ENCODE measurements at places on chromosomes 2 and 18.
A peak's percentile ranks its signal among the peaks of the same experiment; 100 is the strongest.

GRCh38 chr18:50862401-50862800 is 16.5 kb upstream of the ME2 start:
- no peak for DNase-seq

DNA sequence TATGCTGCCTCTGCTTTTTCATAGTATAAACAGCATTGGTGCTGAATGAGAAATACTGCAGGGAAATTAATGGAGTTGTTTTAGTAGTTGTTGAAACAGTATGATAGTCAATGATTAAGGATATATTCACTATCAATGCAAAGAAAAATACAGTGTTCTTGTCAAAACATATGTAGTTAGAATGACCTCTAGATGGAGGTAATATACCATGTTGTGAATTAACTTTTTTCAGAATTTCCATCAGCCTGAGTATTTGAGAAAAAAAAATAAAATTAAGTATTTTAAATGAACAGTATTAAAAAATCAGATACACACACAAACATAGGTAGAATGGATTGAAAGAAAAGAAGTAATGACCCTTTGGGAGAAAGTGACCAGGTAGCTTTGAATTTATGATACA is 59.5 kb downstream of the RMDN2 start:
- DNase-seq = no peak

GRCh38 chr18:24168496-24168895 is 29.6 kb downstream of the CABYR start:
- no peak for DNase-seq

DNA sequence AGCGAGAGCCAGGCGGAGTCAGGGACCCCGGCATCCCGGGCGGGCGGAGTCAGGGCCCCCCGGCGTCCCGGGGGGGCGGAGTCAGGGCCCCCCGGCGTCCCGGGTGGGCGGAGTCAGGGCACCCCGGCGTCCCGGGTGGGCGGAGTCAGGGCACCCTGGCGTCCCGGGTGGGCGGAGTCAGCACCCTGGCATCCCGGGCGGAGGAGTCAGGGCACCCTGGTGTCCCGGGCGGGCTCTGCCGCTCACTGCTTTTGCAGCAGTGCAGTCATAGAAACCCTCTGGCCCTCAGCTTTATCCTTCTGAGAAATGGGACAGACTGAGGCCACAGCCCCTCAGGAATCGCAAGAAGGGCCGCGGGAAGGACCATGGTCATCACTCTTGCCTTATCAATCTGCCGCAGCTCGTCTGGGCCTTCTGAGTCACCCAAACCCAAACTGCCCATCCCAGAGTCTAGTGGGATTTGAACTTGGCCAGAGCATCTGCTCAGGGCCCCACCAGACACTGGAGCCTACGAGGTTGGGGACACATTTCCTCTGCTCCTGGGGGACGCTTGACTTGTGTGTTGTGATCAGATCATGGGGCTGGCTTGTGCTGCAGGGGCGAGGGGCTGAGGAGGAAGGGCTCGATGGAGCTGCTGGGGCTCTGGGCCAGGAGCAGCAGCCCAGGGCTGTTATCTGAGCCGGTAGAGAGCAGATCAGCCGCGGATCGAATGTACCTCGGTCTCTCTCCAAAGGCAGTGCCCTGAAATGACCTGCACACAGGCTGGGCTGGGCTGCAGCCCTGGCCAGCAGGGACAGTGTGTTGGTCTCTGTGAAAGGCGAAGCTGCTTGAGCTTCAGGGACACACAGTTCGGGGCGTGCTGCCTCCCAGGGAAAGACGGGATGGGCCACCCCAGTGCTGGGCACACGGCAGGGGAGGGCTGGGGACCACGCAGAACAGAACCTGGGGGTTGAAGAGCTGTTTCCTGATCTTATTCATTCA is 290.1 kb upstream of the HDAC4 start:
- DNase-seq = no peak

DNA sequence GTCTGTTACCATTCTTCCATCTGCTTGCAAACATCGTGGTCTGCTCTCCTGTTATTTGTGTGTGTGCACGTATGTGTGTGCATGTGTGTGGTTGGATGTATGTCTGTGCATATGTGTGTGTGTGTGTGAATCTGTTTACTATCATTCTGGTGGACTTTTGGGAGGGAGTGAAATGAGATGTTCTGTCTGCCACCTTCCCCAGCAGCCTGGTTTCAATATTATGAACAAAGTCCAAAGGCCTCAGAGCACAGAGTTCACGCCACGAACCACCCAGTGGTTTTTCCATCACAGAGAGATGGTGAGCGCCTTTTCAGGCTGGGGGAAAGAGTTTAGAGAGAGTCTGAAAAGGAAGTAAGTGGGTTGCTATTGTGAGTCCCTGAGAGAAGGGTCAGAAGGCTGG is 67.1 kb upstream of the YWHAQ start:
- DNase-seq = no peak

GRCh38 chr2:217851191-217852020 is 151.4 kb downstream of the TNS1 start:
- no peak for DNase-seq

DNA sequence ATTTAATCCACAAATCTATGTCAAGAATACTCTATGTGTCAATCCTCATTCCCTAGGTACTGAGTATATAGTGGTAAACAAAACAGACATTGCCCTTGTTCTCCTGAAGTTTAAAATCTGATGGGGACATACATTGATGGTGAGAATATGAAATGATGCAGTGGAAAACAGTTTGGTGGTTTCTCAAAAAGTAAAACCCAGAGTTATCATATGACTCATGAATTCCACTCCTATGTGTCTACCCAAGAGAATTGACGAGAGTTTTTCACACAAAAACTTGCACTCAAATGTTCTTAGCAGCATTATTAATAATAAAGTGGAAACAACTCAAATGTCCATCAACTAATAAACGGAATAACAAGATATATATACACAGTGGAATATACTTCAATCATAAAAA is 586.7 kb downstream of the CCDC85A start:
- DNase-seq = no peak

GRCh38 chr2:225040142-225040541 is 2.1 kb downstream of the DOCK10 start:
- no peak for DNase-seq

- no peak for DNase-seq
These were observed 4.0 kb downstream of the TSGA10 start for GRCh38 chr2:99150706-99151105.

DNA sequence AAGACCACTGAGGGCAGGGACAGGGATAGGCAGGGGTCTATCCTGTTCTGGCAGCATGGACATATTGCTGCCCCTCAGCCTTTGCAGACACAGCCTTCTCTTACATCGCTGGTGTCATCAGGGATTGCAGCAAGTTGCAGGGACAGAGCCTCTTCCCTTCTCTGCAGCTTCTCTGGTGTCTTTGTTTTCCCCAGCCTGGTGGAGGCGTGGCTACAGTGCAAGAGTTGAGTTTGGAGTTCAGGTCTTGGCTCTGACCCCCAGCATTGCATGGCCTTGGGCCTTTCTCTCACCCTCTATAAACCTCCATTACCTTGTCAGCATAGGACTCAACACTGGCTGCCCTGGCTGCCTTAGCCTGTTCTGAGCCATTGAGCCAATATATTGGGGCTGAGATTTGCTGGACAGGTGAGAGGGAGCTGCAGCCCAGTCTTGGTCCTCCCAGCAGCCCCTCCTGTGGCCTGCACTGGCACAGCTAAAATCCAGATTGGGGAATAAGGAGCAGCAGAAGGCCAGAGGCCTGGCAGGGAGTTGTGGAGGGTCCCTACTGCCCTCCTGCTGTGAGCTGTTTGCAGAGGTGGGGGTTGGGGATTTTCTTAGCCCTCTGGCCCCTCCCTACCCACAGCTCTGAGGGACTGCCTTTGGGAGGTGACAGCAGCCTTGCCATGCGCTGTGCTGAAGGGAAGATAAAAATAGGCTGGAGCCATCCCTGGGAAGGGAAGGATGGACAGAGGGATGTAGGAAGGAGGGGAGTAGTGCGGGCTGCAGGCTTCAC is 22.8 kb downstream of the EHD3 start:
- DNase-seq = no peak

DNA sequence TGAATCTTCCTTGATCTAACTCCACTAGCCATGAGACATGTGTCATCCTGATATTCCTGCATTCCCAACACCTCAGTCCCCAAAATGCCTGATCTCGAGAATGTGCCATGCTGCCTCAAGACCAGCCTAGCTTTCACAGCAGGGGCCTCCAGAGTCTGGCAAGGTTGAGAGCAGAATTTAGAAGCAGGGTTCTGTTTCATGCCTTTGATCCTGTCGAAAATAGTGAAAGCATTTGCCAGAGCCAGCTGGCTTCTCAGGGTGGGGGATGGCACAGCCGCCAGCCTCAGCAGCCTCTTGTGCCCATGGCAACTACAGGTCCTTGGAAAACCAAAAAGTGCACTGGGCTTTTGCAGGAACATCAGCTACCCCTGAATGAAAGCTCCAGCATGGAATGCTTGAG is 143.5 kb downstream of the RTN4 start:
- DNase-seq = no peak

DNA sequence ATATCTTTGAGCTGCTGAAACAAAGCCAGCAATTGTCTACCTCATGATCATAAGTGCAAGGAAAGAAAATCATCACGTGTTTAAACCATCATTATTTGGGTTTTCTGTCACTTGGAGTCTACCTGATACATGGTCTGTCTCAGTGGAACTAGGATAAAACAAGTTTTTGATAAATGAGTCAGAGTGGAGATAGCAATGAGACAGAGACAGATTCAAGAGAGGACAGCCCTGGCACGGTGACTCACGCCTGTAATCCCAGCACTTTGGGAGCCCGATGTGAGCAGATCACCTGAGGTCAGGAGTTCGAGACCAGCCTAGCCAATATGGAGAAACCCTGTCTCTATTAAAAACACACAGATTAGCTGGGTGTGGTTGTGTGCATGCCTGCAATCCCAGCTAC is 93.8 kb downstream of the PMAIP1 start:
- DNase-seq = no peak

GRCh38 chr2:38957972-38958371 is 68.3 kb downstream of the ARHGEF33 start:
- DNase-seq = no peak

DNA sequence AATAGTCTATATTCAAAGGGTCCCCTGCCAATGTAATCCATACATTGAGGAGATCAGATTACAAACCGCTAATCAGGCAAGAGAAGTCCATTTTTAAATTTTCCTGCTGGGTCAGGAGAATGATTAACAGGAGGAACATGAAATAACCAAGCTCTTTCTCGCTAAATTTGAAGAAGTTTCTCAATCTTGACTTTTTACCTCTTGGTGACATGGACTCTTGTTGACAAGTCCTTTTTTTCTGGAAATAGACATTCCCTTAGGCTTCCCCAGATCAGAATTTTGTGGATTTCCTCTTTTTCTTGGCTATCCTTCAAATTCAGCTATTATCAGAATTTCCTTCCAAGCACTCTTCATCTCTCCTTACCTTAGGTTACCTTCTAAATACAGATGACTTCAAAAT is 153.0 kb upstream of the LRATD1 start:
- DNase-seq = no peak

- no peak for DNase-seq
These were observed 59.4 kb upstream of the LAPTM4A start for GRCh38 chr2:20110876-20111275.

DNA sequence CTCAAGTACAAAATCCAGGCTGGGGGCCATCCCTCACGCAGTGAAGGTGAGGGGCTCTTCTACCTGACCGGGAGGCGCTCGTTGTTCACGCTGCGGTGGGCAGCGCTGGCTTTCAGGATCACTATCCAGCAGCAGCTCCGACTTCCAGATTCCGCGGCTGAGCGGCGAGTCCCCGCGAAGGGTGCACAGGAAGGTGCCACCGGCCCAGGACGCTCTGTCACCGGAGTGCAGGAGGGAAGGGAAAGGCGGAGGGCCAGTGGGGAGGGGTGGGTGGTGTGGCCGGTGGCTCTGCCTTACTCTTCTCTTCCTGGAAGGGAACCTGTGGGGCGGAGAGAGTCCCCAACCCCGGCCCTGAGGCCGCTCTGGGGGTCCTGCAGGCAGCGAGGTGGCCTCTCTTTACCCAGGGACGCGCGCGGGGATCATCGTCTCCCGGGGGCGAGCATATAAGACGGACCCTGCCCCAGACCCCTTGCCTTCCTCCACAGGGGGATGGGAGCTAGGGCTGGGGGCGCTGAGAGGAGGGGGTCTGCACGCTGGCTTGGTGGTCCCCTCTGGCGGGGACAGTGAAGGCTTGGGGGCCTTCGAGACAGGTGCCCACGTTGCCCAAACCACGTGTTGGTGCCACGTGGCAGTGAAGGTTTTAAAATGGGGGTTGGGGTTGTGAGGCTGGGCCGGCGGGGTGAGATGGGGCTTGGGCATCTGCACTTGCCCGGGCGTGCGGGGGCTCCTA is 26.9 kb upstream of the HS6ST1 start:
- no peak for DNase-seq

GRCh38 chr2:106147665-106148064 is 46.4 kb downstream of the UXS1 start:
- DNase-seq = no peak

GRCh38 chr2:144330951-144331673 is 188.8 kb downstream of the ZEB2 start:
- peak; percentile 23 for DNase-seq

DNA sequence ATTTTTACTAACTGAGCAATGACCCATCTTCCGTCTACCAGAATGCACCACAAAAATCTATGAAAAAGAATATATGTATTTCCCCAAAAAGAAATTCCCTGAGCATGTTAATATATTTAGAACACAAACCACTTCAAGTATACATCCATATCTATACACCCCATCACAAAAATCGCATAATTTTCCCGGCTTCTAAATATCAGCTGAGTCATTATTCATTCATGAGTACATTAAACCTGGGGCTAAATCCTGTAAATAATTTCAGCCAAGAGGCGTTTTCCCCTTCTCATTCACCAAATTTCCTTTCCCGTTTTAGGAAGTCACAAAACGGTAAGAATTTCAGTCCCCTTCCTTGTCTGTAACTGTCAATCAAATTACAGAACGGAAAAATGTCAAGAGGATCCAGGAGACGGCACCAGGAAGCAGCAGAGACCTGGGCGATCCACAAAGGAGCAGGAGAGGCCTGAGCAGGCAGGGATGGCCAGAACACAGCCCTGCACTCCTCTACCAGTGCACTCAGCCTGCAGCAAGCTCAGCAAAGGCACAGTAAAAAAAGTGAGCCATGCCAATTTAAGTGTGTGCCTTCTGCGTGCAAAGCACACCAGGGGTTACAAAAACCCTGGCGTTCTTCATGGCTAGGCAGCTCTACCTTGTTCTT is 300.7 kb downstream of the TCF4 start:
- DNase-seq = no peak

GRCh38 chr2:104164721-104165252 is 689.1 kb upstream of the POU3F3 start:
- DNase-seq = no peak

- DNase-seq = no peak
These were observed 7.8 kb upstream of the CNNM3 start for GRCh38 chr2:96808176-96808837.

- DNase-seq = no peak
These were observed 650 bp downstream of the ACKR3 start for GRCh38 chr2:236570081-236570868.

- no peak for DNase-seq
These were observed at the start of gene DSG1 for GRCh38 chr18:31317860-31318259. Gene DSG1 (plus strand): TSS chr18:31318160. CDS start chr18:31318301, 141 bp downstream.
